ENCODE measurements at places on chromosomes 5 and 9.

GRCh38 chr5:172299916-172300439 lies 16.4 kb upstream of the UBTD2 start:
- no peak for DNase-seq

DNA sequence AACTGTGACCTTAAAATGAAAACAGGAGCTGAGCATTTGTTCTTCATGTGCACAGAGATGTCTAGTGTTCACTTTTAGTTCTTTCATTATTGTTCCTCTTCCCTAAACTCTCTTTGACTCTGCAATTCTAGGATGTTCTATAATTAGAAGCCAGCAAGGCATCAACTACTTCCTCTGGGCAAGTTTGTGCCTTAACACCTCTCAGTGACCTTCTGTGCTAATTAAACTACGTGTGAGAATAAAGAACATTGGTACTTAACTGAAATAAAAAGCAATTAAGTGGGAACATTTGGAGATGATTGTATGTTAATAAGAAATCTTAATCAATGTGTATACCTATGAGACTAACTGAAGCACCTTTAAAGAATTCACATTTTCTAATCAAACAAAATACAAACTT lies 242.8 kb downstream of the RASEF start:
- no peak for DNase-seq

DNA sequence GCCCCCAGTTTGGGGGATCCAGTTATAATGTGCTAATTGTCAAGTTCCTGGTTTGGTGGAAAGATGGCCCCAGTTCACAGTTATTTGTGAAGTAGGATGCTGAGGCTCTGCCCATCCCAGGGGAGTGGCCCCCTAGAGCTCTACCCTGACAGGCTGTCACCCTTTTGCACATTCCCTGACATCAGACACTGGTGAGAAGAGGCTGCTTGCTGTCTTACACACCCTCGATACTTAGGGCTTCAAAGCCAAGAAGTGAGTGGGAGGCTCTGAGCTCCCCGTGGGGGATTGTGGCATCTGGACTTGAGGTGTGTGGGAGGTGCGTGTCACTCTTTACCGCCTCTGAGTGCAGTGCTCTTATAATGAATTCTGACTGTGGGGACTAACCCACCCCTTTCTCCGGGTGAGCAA lies 168.5 kb downstream of the DOCK2 start:
- DNase-seq = peak; percentile 84

DNA sequence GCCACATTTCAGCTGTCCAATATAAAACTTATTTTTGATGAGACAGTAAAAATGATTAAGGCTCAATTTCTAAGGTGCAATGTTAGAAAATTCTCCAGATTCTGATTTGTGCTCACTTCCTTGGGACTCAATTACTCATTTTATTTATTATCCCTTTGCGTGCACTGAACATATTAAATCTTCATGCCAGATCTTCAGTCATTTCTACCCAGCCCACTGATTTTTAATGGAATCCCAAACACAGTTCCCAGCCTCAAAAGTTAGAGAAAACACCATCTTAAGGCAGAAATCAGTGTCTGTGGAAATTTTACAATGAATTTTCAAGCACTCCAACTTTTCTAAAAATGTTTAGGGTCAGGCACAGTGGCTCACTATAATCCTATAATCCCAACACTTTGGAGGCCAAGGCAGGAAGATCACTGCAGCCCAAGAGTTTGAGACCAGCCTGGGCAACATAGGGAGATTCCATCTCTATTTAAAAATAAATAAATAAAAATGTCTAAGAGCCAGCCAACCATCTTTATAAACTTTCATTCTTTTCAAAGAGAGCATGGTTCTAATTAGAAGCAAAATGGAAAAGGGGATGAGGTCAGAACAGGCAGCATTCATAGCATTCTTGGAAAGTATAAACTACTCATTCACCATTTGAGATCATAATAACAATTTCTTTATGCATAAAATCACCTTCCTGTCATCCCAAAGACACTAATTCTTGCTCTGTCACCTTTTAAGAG lies 53.7 kb downstream of the TLE1 start:
- no peak for DNase-seq

- DNase-seq = no peak
These were observed 536.0 kb downstream of the NR2F1-AS1 start for GRCh38 chr5:93044859-93045666.

- no peak for DNase-seq
These were observed 1041.0 kb downstream of the TLE1 start for GRCh38 chr9:80648336-80648735.

- DNase-seq = peak; percentile 22
These were observed 262.1 kb upstream of the KLF4 start for GRCh38 chr9:107751567-107752210.

- DNase-seq = no peak
These were observed 21.7 kb downstream of the CXXC5 start for GRCh38 chr5:139669662-139670368.

DNA sequence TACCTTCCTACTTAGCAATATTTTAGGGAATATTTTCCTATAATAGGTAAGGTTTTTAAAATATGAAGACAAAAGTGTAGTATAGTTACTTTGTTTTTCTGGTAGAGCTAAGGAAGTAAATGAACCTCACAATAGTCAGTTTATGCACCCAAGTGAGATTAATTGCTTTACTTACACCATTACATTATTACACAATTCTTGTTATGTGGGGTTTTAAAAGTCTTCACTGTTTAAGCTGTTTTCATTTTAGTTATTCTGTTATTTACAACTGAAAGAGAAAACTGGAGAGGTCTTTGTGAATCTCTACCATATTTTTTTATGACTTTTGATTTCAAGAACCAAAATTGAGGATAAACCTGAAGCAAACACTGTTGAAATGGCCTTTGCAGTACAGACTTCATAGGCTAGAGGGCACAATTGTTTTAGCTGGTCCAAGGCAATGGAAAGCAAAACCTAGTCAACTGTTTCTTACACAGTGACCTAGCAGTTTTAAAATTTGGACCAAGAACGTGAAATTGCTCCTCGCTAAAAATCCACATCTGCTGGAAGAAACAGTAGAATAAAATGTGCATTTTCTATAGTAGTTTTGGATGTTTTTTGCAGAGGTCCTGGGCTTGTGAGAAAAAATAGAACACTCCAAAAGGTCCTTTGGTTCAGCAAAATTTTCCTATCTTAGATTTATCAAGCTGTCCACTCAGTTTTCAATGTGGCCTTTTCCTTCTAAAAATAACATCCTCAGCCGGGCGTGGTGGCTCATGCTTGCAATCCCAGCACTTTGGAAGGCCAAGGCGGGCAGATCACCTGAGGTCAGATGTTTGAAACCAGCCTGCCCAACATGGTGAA lies 66.4 kb upstream of the FER start:
- peak; percentile 58 for DNase-seq

- no peak for DNase-seq
These were observed 8.8 kb downstream of the SLC27A4 start for GRCh38 chr9:128349125-128349524.

DNA sequence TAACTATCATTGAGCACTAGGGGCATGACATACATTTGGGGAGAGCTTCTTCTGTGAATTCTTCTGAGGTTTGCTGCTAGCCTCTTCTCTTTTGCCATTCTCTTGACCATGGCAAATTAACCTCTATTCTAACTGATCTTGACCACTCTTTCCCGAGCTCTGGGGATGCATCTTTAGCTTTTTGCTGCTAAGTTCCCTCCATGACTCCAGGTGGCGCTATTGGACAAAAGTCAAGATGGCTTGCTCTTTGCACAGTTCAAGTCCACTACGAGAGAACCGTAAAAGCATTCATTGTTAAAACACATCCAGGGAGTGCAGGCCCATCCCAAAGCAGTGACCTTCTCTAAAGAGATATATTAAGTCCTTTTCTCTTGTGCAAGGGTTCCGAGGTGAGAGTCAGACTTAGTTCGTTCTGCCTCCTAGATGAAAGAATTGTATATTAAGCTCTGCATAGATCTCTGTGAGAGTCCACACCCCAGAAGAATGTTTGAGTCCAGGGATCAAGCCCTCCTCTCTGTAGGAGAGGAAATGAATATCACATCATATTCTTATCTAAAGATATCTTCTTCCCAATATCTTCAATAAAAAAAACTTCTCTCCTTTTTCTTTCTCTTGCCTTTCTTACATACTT lies 1152.9 kb upstream of the CDH6 start:
- peak; percentile 34 for DNase-seq
